ENCODE measurements at places on chromosomes 5 and 9.

GRCh38 chr9:27717991-27718390 is 144.7 kb upstream of the C9orf72 start:
- no peak for DNase-seq

DNA sequence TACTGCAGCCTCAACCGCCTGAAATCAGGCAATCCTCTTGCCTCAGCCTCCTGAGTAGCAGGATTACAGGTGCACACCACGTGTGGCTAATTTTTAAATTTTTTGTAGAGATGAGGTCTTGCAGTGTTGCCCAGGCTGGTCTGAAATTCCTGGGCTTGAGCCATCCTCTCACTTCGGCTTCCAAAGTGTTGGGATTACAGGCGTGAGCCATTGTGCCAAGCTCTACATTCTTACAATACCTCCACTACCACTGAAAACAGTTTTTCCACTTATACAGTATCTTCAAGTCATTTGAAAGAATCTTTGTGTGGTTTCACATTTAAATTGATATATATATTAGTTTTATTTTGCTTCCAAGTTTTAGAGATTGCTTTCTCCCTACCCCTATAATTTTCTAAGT is 42.6 kb downstream of the LARP1 start:
- DNase-seq = no peak

GRCh38 chr9:24439456-24439855 is 106.2 kb downstream of the IZUMO3 start:
- DNase-seq = no peak

- DNase-seq = no peak
These were observed 211.5 kb upstream of the GAS1 start for GRCh38 chr9:87158765-87159164.

GRCh38 chr5:151465476-151465875 is 18.1 kb downstream of the SLC36A1 start:
- no peak for DNase-seq

GRCh38 chr5:82406205-82406773 is 128.1 kb upstream of the RPS23 start:
- DNase-seq = no peak

DNA sequence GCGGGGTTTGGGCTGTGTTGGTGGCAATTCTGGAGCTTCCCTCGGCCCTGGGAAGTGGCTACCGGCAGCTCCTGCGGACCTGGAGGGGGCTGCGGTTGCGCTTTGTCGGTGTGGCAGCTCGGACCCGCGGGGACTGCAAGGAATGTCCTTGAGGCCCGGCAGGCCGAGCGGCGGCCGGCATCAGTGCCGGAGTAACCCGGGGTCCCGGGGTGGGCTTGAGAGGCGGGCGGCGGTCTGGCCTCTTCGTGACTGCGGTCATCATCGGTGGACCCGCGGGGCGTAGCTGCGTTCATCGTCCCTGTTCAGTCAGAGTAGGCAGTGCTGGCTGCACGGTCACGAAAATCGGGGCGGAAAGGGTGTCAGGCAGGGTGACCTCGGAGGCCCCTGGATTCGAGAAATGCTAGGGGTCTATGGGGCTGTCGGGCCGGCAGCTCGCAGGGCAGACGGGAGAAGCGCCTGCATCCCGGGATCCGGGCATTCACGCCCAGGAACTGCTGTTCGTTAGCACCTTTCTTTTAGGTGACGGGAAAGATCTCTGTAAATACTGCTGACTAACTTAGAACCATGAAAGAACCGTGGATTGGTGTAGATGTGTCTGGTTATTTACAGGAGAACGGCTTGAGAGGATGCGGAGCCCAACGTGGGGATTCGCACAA is 474 bp downstream of the HMGCR start:
- DNase-seq = no peak

DNA sequence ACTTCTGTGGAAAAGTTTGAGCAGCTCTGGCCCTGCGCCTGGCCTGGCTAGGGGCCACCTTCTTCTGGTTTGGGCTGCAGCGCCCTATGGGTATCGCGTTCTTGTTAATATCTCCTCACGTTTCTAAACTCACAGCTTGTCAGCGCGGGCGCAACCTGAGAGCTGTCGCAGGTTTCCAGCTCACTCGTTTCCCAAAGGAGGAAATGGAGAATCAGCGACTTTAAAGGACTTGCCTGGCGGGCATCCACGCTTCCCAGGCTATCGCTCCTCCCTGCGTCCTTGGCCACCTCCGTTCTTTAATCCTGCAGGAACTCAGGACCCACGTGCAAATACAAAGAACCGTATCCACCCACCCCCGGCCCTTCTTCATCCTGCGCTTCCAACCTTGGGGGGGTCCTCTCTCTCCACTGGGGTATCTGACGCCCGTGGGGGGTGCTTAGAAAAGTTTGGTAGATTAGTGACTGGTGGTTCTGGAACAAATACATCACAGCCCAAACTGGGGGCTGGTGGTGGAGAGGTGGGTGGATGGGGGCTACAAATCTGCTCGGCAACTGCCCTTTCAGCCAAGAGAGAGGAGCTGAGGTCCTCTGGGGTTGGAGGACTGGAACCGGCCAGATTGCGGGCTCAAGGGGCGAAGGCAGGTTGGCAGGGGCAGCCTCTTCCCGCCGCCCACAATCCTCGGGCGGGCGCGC is 578 bp upstream of the PSAT1 start:
- DNase-seq = no peak

DNA sequence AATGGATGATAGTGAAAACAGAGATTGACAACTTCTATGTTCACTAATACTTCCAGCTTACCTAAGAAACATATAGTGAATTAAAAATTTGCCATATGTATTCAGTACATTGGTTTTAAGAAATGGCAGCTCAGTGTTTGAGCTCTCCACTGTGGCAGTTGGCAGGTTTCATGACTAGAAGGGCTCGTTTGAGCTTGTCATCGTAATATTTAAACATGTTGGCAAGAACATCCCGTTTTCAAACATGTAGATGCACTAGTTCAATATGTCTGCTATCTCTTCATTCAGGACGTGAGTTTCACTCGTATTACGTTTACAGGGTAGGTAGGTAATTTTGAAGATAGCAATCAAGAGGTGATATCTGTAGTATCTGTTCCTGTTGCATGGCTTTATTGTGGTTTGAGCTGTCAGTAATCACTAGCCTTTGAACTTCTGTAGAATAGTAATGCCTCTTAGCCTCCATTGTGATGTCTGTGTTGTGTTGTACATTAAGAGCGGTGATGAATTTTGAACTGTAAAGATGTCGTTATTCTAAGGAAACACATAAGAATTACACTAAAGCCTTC is 74.8 kb downstream of the NLN start:
- DNase-seq = no peak

DNA sequence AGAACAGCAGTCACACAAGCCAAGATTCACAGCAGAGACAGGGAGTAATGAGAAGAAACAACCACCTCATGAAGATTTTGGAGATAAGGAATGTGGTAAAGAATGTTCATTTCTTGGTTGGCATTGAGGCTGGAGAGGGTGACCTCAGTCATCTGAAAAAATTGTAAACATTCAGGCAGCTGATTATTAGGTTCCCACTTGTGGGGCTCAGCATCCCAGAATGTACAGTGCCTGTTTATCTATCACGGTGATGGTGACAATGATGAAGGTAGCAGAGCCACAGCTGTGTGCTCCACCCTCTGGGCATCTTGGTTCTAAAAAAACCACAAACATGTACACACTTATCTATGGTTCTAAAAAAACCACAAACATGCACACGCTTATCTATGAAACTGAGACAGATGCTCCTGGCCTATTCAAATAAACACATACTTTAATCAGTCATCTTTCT is 143.9 kb upstream of the MOCS2 start:
- DNase-seq = no peak

- DNase-seq = no peak
These were observed 48.3 kb upstream of the POU4F3 start for GRCh38 chr5:146290318-146290717.

DNA sequence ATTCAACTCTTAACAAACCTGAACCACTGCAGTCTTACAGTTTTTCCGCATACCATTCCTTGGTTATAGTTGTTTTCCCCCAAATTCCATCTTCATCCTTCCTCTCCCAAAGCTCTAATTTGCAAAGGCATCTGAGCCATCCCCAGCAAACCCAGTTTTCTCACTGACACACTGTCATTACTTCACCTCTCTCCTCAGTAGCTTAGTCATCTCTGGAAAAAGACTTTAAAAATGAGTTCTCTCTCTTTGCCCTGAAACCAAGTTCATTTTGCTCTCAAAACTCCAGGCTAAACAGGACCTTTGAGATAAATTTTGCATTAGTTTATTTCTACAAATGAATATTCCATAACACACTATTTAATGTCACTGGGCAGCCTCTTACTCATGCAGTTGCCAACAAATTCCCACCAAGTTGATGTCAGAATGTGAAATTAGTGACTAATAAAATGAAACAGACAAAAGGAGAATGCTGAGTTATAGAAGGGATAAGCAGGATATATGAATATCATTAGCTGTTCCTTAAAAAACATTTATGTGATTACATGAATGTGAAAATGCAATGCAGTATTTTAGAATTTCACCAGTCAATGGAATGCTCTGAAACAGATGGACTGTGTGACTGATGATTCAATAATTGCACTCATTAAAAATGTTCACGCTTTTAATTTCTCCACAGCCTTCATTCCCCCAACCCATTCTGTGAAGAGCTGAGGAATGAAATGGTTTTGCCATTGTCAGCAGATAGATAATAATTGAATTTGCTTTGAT is 107.4 kb upstream of the DMAC1 start:
- no peak for DNase-seq

DNA sequence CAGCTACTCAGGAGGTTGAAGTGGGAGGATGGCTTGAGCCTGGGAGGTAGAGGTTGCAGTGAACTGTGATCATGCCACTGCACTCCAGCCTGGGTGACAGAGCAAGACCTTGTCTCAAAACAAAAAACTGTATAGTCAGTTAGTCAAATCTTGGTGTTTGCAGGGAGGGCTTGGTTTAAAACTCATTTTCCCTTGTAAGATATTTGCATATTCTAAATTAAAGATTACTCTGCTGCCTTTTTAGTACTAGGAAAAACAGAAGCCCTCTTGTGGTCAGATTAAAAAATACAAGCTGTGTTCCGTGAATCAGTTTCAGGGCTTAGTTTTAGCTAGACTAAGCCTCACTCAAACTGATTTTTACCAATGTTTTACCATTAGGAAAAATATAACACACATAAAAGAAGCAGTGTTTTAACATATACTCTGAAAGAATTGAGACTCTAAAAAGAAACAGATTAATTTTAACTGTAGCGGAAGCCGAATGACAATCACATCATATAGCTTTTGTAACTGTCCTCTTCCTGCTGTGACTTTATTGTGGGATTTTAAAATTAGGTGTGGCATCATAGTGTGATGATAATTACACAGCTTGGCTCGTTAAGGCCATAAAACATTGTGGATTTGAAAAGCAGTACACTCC is 84.9 kb upstream of the BASP1 start:
- no peak for DNase-seq

DNA sequence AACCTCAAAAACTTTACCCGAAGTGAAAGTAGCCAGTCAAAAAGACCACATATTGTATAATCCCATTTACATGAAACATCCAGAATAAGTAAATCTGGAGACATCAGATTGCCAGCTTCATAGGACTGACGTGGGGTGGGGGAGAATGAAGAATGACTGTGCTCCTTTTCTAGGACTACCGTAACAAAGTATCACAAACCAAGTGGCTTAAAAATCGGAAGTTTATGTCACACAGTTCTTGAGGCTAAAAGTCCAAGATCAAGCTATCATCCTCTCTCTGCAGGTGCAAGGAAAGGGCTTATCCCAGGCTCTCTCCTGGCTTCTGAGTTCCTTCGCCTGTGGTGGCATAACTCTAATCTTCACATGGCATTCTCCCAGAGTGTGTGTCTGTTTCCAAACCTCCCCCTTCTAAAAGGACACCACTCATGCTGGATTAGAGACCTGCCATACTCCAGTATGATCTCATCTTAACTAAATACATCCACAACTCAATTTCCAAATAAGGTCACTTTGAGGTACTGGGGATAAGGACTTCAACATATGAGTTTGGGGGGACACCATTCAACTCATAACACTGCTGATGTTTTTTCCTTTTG is 25.5 kb downstream of the ADAM19 start:
- no peak for DNase-seq

DNA sequence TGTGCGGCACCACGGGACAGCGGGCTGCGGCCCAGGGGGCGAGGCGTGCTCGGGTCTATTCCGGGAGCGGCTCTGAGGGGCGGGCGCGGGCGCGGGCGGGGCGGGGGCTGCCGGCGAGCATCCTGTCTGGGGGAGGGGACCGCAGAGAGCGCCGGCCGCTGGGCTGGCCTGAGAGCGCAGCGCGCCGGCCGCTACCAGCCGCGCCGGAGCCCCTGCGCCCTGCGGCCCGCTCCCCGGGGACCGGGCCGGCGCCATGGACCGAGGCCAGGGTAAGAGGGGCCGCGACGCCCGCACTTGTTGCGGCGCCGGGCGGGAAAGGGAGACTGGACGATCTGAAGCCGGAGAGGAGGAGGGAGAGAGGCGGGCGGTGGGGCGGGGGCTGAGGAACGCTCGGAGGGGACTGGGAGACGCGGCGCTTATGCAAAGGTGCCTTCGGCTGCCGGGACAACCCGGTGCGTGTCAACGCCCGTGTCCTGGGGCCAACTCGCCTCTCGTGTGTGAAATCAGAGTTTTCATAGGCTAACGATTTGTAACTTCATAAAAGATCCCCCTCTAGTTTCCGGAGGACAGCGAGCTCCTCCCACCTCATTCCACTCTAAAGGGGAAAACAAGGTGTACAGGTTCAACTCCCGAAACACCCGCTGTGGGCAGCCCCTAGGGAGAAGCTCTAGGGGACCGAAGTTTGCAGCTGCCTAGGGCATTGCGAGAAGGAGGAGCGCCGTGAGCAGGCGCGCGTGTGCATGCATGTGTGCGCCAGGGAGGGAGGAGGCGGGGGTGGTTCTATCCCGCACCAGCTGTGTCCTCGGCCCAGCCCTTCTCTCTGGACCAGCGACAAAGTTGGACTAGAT is at the start of gene AFAP1L1:
AFAP1L1 (plus strand) TSS at position 144 of the 848 bp plus-strand sequence; CDS start at position 254, 110 bp downstream.
- DNase-seq = no peak

Measured in vagina (tissue), 2 donors.